Neural crest cell (in vitro differentiated cells): ENCODE measurements at places on chromosomes 2 and 18.

DNA sequence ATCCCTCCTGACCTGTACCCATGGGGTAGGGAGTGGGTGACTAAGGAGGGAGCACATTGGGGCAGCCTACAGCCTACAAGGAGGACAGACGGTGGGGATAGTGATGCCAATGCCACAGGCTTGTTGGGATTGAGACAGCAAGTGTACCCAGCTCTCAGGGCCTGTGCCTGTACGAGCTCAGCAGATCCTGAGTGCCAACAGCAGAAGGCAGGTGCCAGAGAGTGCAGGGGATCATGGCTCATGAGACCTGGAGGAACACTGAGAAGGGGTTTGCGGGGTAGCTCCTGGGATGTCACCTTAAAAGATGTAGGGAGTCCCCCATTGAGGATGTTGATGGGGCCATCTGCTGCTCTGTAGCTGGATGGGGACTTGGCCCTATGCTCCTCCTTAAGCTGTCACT lies 10.3 kb upstream of the SNED1 start:
- DNase-seq = no peak

DNA sequence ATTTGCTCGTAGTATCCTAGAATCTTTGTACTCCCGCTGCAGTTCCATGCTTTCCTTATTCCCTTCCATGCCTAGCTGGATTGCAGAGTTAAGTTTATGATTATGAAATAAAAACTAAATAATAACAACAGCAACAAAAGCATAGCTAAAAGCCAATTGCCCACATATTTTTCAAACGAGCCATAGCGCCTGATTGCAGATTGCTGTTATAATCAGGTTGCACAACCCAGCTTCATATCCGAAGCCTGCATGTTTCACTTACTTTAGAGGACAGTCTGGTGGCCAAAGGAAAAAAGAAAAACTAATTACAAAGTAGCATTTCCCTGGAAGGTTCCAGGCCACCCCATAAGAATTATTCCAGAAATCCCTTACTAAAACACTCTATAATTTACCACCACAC lies 31.9 kb upstream of the PNO1 start:
- DNase-seq = no peak

DNA sequence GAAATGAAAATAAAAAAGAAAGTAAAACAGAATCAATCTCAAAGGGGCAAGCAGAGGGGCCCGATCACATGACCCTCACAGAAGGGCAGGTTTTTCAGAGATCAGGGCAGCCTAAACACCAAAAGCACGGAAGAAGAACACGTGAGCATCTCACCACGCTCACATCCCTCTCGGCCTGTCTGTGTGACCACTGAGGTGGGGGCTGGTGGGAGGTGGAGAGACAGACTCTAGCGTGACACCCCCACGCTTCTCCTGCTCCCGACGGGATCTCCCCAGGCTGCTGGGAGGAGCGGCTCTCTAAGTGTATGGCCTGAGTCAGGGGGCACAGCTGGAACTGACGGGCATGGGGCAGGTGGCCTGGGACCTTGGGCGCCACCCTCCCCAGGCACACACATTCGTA lies 23.5 kb upstream of the MTERF4 start:
- DNase-seq = no peak

DNA sequence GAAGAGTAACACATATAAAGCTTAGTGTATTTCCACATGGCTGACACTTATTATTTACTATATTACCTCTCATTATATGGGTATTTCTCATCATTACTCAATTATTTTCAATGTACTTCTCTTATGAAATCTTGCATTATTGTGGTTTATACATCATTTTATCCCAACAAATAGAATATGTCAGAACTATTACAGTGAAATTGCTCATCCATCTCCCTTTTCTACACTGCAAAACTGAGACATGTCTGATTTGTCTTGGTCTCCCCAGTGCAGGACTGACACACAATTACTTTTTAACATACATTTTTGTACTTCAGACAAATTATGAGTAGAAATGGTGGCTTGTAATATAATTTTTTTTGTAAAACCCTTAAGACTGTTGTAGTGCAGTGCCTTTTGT lies 600.9 kb downstream of the PLCL1 start:
- no peak for DNase-seq

- DNase-seq = no peak
Observed at GRCh38 chr18:58476022-58476421, 152.9 kb downstream of the ALPK2 start.

DNA sequence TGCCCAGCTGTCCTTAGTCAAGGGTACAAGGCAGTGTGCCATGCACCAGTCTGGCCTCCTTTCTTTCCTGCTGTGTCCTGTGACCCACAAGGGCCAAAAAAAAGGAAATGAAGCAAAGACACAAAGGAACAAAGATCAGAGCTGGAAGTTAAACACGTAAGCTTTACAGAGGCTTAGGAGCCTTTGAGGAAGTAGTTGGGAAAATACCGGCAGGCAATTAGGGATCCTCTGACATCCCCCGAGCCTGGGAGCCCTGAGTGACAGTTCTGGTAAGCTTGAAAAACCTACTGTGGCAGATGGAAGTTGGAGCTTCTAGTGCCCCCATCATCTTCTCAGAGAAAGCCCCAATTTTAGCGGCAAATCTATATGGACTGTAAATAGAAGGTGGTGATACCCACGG lies 78.5 kb downstream of the SPRED2 start:
- DNase-seq = no peak

- DNase-seq = no peak
Observed at GRCh38 chr2:155424518-155424917, 726.0 kb downstream of the KCNJ3 start.

- DNase-seq = no peak
Observed at GRCh38 chr2:183034806-183035205, 3.5 kb downstream of the NCKAP1 start.

- DNase-seq = peak; percentile 90
Observed at GRCh38 chr18:59139291-59139614, 431 bp upstream of the SEC11C start.

DNA sequence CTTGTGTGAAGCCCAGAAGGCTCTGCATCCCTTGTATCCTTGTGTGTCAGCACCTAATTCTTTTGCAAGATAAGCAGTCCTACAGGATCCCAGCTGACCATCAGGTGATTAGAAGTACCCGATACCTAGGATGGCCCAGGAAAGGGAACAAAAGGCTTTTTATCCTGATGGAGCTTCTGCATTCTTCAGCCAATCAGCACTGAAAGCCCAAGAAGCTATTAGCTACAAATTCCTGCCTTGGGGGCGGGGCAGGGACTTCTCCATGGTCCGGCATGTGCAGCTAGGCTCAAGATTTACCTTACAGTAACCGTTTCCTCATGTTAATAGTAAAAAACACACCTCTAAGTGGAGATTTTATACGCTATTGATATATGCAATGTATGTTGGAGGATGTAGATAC lies 264.6 kb upstream of the THUMPD2 start:
- no peak for DNase-seq
